ENCODE measurements at places on chromosomes 1 and 21. TPM values are rescaled to one million over a fixed set of nuclear protein-coding genes. Genes with fewer than 3 reads are reported as not detected.

Gene DIRAS3
- total RNA-seq = not detected

GRCh38 chr1:4653796-4654725, at the start of gene AJAP1:
AJAP1 (plus strand) TSS chr1:4654609; CDS start chr1:4655426, 817 bp downstream.
- DNase-seq = no peak

GRCh38 chr1:25799935-25800702, at the start of gene SELENON:
SELENON (plus strand) TSS chr1:25800193; CDS start chr1:25800231, 38 bp downstream.
- no peak for DNase-seq

DNA sequence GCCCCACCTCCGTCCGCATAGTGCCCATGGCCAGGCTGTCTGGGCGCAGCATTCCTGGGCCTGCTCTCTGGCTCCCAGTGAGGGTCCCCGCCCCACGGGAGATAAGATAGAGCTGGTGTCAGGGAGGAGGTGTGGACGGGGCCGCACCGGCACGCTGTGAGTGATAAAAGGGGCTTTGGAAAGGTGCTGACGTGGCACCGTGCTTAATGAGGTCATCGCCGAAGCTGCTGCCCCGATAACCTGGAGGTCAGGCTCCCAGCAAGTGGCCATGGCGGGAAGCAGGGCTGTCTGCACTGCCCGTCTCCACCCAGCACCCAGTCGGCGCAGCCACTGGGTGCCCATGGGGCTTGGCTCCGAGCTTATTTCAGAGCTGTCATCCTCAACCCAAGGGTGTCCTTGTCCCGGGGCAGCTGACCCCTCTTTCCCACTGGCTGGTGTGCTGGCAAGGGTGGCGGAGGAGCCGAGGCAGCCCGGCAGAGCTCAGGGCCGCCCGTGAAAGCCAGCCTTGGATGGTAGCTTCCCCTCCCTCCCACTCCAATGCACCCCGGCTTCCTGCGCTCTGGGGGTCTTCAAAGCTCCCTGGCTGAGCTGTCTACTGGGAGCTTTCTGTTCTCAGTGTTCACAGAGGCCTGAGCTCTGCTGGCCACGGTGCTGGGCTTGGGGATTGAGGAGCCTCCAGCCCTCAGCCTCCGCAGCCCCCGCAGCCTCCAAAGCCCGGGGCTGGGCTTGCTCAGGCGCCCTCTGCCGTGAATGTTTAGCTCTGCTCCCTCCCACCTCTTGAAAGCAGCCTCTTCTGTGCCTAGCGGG, 105.1 kb upstream of the ARHGEF16 start:
- no peak for DNase-seq

Gene PALMD
- total RNA-seq = not detected

DNA sequence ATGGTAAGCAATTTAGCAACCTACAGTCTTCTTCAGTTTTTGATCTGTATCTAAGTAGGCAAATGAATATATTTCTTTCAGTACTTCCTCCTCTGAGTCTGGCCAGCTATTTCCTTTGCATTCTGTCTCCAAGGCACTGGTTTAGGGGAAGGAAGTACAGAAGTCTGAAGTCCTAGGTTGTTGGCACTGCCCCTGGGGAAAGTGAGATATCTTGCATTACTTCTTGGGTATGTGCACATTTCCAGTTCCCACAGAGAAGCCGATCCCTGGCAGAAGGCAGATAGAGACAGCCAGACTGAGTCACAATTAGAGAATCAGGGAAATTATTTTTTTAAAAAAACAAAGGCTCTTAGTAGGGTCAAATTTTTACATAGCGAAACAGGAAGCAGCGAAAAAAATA, 98.8 kb downstream of the RASAL2 start:
- no peak for DNase-seq

DNA sequence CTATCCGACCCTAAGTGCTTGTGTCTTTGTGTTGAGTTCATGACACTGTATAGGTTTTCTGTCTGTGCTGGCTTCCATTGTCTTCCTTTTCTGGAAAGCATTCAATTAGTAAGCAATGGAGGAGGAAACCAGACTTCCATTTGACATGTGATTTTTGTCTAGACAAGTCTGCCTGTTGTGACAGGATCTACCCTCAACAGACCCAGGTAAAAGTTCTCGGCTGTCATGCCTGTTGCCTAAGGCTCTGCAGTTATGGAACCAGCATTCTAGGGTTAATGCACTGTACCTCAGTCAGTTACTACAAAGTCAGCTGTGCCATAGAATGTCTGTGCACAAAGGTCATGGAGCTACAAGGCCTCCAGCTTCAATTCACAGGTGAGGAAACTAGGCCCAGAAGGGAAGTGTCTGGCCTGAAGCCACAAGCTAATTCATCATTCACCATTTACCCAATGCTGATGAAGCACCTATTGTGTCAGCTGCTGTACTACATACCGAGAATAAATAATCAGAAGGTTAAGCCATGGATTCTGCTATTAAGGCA, 72.3 kb downstream of the PLPP3 start:
- no peak for DNase-seq

DNA sequence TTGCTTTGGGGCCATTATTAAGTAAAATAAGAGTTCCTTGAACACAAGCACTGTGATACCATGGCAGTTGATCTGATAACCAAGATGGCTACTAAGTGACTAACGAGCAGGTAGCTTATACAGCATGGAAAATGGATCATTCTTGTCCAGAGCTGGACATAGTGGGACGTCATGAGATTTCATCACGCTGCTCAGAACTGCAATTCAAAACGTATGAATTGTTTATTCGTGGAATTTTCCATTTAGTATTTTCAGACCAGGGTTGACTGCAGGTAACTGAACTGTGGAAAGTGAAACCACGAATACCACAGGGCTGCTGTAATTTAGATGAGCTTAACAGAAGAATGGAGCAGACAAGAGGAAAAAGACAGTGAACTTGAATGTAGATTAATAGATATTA, 38.9 kb downstream of the CCDC18 start:
- DNase-seq = no peak

- no peak for DNase-seq
These were observed 70.7 kb downstream of the SCMH1 start for GRCh38 chr1:41171266-41171874.

DNA sequence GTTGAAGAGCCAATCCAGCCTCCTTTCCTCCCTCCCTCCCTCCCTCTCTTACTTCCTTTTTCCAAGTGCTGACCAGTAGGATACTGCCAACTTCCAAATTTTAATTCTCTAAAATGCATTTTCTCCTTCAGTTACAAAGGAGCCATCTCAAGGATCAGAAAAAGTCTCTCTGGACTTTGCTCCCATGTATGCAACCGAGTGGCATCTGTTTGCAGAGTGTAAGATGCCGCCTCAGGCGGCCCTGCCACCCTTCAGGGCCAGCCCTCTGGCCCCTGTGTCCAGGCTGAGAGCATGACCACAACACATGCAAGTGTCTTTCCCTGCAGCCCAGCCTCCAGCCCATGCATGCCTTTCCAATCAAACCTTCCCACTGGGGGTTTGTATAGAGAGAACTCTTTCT, 205.3 kb upstream of the RAB4A start:
- no peak for DNase-seq

GRCh38 chr21:16583556-16583955, 853.8 kb downstream of the USP25 start:
- DNase-seq = no peak

DNA sequence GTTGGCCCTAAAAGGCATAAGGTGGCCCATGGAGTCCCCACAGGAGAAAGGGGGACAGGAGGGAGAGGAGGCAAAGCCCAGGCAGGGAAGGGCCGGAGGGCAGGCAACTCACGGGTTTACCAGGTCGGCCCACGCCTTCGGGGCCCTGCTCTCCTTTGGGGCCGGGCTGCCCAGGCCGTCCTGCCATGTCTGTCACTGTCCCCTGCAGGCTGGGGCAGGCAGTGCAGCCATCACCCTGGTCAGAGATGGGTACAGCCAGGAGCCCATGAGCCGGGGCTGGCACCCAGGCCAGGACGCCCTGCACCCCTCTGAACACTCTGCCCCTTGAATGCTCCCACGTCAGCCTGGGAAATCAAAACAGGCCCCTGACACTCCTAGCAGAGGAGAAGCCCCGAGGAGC, 19.8 kb downstream of the COL16A1 start:
- DNase-seq = no peak

GRCh38 chr1:101073836-101074235, 48.3 kb upstream of the DPH5 start:
- DNase-seq = no peak

Gene PCP4
- total RNA-seq = not detected

Gene KIF26B
- total RNA-seq = 0.03 TPM

GRCh38 chr1:12420171-12420570, 190.3 kb downstream of the VPS13D start:
- DNase-seq = no peak

DNA sequence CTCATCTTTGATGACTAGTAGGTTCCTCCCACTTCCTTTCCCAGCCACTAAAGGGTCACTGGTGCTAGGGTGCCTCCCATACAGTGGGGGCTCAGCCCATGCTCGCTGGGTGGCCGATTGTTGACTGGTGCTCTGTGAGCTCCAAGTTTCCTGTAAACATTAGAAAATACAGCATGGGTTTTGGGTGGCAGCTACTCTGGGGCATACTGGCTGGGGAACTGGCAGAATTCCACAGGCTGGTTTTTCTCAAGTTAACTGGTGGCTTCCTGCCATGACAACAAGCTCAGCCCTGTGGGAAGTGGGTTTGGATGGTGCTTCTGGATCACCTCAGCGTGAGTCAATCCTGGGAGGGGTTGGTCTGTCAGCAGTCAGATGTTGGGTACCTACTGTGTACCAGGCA, 28.7 kb upstream of the CRNN start:
- no peak for DNase-seq

DNA sequence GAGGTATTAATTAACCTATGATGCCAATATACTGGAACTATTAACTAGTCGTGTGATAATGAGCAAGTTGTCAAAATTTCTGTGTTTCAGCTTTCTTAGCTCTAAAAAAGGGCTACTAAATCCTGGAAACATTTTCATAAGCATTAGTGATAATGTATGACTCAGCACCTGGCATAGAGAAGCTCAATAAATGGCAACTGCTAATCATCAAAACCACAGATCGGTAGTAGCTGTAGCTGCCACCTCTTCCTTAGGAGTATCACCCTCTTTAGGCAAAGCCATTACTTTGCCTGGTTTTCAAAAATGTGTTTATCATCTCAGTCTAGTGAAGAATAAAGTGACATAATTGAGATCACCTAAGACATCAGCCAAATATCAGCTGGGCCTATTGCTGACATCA, 75.5 kb downstream of the TPR start:
- DNase-seq = no peak

Gene CD1E
- total RNA-seq = not detected

- no peak for DNase-seq
These were observed 144.4 kb downstream of the CDC7 start for GRCh38 chr1:91645031-91645430.

- DNase-seq = no peak
These were observed 8.6 kb downstream of the WLS start for GRCh38 chr1:68223687-68224086.

DNA sequence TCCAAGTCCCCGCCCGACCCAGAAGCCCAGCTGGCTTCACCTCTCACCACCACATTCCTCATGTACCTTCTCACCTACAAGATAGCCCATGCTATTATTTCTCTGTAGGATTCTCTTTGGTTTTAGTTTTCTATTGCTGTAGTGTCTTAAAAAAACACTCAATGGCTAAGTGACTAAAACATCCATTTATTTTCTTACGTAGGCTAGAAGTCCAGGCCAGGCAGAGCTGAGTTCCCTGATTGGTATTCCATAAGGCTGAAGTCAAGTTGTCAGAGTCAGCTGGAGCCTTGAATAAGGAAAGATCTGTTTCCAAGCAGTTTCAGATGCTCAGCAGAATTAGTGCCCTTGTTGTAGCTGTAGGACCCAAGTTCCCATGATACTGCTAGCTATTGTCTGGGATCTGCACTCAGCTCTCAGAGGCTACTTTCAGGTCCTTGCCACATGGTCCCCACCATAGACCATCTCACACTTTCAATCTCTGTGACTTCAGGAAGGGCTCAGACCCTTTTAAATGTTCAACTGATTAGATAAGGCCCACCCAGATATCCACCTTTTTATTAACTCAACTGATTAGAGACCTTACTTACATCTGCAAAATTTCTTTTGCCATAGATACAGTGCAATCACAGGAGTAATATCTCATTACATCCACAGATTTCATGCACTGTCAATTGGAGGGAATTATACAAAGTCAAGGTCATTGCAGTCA, 371.0 kb downstream of the TGFB2 start:
- DNase-seq = no peak

Gene TMEM200B
- 1.0 TPM for total RNA-seq

- DNase-seq = no peak
These were observed 24.8 kb upstream of the GFI1 start for GRCh38 chr1:92511541-92511940.

- DNase-seq = no peak
These were observed 103.7 kb upstream of the PDC start for GRCh38 chr1:186564582-186564981.

Data from activated T-cell treated with anti-CD3 and anti-CD28 coated beads, Interleukin-2, amount 50 U/mL, for 4 hours (primary cell).